Activated CD4-positive, alpha-beta T cell treated with anti-CD3 and anti-CD28 coated beads for 48 hours (primary cell): ENCODE measurements at places on chromosomes 5 and 9.

DNA sequence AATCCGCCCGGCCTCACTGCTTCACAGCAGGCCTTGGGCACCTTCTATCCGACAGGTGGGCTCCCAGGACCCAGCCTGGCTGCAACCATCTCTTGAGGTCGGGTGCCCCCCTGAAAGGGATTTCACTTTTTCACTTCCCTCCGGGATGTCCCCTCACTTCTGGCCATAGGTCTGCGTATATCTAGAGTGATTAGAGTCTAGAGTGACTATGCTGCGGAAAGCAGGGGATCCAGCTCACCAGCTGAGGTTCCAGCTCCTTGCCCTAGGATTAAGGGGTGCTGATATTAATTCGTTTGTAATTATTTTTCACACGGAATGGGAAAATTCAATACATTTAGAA, 3.1 kb downstream of the DMRT2 start:
- no peak for DNase-seq

DNA sequence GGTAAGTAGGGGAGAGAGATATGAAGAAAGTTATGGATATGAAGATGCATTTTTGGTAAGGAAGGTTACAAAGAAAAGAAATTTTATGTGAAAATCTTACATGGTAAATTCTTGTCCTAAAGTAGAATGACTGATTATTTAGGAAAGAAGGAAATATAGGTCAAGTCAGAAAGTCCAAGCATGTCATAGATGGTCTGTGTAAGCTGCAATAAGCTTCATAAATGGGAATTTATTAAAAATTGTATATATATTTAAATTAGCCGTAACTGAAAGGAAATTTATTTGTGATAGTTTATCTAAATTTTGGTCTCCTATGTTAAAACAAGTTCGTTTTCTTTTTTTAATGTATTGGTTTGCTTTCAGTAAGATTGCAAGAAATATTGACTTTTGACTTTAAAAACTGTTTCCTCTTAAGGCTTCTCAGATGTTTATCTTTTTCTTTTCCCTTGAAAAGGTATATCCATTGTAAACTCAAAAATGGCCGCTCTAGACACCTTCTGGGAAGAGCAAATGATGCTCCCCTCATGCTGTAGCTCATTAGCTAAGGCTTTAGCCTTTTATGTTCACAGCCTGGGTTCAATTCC, 46.8 kb upstream of the HAPLN1 start:
- DNase-seq: no peak

GRCh38 chr5:115543365-115544042, 1.1 kb downstream of the FEM1C start:
- peak; percentile 60 for DNase-seq

- DNase-seq: no peak
Measured at GRCh38 chr9:101139082-101139481, 110.6 kb downstream of the PLPPR1 start.

DNA sequence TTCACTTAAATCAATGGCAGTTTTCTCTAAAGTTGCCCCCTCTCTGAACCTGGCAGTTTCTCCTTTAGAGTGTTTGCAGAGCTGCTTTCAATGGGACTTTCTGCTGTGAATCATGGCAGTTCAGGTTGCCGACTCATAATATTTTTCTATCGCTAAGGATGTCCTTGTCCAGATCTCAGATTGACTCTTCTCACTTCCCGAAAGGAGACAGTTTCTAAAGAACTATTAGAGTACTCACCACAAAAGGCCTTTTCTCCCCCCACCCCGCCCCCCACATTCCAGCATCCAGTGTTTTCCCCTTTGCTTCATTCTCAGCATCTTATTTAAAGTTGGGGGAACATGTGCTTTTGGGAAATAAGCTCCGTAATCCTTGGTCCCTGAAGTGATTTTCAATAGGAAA, 443.5 kb upstream of the KLF4 start:
- DNase-seq: no peak

GRCh38 chr5:150589862-150590601, 50.4 kb upstream of the SYNPO start:
- DNase-seq: no peak
